DMS79 (cell line): ENCODE measurements at places on chromosomes 16 and 17.

DNA sequence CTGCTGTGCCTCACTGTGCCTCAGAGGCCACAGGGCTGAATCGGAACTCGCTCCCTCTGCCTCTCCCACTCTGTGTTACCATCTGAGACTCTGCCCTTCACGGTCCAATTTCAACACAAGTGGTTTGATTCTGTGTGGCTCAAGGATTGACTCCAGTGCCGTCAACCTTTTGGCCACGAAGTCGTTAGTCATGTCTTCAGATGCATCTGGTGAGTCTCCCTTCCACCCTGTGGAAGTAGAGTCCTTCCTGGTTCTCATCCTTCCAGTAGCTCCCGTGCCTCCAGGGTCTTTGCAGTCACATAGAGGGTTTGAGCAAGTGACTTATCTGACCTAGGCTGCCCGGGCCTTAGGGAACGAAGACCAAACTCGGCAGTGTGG is 51.2 kb downstream of the PGS1 start:
- no peak for DNase-seq

GRCh38 chr17:67759355-67760171 is 41.8 kb downstream of the NOL11 start:
- DNase-seq = no peak

DNA sequence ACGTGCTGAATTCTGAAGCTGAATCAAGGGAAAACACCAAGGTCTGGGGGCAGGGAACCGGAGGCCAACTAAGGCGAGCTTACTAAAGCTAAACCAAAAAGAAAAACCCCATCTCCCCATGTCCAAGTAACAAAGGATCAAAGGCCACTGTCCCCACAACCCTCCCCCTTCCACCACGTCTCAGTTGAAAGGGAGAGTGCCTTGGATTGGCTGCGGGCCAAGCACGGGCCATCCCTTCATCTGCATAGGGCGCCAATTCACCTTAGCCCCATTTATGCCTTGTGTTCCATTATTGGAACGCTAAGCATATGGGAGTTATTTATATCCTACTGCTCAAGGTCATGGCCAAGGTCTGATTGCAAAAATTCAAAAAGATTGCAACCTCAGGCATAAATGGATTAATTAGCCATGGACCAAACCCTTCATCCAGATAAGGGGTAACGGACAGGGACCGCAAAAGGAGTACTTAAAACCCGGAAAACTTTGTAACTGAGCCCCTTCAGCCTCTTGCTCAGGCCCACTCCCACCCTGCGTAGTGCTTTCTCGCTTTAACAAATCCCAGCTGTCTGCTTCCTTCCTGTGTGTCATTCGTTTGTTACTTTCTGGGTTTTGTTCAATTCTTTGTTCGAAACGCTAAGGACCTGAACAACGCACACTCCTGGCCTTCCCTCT is 740 bp upstream of the ATP6V0D1 start:
- no peak for DNase-seq

GRCh38 chr17:63816669-63817068 is 10.6 kb upstream of the PSMC5 start:
- DNase-seq = no peak

- no peak for DNase-seq
Observed at GRCh38 chr16:11235703-11235991, 20.4 kb downstream of the SOCS1 start.

- DNase-seq = no peak
Observed at GRCh38 chr17:35052241-35052610, 11.3 kb downstream of the RFFL start.

- DNase-seq = no peak
Observed at GRCh38 chr17:70128727-70129238, 40.5 kb upstream of the KCNJ2 start.

- DNase-seq = no peak
Observed at GRCh38 chr17:62925267-62925836, 40.7 kb upstream of the TANC2 start.

DNA sequence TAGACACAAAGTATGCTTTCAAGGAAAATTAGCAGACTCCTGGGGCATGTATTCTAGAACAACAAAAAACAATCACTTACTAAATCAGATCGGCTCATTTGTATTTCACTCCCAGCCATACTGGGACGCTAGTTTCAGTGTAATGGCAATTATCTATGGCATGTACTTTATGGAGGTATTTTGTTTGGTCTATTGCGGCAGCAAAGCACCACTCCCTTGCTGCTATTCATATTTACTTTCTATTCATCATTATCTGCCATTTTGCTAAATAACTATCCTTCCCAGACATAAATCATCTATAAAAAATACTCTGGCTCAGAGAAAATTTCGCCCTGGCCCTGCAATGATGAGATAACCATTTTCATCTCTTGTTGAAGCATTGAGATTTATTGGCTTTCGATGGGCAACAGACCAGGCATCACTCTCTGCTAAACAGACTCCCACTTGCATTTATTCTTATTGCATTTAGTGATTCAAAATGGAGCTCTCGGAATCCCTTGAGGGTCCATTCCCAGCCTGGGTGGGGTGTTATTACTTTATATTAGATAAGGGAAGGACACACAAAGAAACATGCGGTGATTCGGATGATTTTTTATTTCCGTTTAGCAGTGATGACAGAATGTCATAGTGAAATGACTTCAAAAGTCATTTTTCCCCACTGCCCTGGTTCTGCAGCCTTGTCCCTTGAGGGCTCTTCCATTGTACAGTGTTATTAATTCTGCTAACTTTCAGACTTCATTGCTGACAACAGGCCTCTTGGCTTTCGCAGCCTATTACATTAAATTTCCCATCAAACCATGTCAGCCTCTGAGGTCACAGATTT is 225.8 kb downstream of the IRX3 start:
- DNase-seq = no peak

DNA sequence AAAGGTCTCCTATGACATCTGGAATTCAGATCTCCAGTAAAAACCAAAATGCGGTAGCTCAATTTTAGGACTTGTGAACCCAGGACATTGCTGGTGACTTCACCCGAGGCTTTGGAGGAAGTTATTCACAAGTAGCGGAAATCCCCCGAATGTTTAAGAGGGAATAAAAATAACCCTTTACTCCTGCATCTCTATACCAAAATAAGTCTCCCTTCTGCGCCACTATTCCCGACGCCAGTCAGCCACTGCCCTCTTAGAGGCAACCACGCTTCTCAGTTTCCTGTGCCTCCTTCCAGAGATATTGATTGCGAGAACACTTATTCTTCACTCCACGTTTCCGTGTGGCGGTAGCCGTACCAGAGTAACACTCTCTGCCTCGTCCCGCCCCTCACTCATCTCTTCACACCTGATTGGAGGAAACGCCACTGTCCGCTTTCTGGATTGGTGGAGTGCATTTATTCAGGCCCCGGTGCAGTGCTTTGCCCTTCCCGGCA is 27.4 kb downstream of the EMP2 start:
- DNase-seq = no peak

DNA sequence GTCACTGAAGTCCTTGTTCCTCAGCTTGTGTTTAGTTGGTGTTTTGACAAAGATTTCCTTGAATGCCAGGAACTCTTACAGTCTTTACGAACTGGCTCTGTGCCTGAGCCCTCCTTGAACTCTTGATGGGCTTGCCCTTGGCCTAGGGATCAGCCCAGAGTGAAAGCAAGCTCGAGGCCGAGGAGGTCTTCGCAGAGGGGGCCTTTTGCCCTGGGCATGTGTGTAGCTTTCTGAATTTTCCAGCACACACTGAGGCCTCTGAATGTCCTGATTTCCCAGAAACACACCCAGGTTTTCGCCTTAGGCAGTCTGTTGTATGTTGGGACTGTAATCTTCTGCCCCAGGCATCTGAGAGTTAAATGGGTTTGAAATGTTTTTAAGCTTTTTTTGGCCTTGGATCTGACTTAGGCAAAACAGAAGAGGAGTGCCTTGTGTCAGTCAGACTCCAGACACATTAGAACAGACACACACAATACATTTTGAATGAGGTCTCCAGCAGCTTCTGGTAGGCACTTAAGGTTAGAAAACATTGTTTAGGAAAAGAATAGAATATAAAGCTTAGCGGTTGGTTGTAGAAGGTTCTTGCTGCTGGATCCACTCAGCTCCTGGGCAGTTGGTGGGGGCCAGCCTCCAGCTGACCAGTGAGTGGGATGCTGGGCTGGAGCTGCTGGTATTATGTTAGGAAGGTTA is 17.1 kb downstream of the FOXK2 start:
- no peak for DNase-seq

DNA sequence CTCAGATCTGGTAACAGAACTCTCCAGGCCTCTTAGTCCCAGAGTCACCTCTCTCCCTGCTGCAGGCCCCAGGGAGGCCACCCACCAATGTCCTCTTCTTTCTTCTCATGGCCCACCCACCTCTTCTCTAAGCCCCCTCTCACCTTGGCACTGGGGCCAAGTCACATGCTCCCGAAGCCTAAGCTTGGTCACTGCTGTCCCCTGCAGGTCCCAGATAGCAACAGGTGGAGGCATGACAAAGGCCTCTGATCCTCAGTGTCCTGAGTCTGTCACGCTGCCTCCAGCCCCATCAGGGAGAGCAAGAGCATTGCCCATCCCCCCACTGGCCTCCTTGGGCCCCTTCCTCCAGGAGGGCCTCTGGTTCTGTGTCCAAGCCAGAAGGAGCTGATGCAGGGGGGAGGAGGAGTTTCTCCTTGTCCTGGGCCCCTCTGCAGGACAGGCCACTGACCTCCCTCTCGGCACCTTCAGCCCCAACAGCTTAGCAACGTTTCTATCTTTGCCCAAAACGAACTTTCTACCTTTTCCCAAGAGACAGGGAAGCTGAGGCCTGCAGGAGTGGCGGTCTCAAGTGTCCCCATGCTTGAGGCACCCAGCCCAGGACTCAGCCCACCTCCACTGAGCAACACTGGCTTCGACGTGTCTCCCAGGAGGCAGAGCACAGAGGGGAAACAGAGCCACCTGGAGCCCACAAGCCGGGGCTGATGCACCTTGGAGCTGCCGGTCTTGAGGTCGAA is 8.6 kb downstream of the P2RX1 start:
- no peak for DNase-seq

GRCh38 chr17:67369676-67370075 is 3.3 kb upstream of the PSMD12 start:
- DNase-seq = no peak

- DNase-seq = peak; percentile 43
Observed at GRCh38 chr17:80030730-80031410, 4.8 kb downstream of the TBC1D16 start.

GRCh38 chr17:7262935-7263800 is 890 bp upstream of the CLDN7 start:
- DNase-seq = peak; percentile 52

GRCh38 chr17:20226814-20227482 is 217.8 kb downstream of the SPECC1 start:
- DNase-seq = no peak

- DNase-seq = no peak
Observed at GRCh38 chr16:69867784-69868560, 83.2 kb upstream of the CLEC18A start.

DNA sequence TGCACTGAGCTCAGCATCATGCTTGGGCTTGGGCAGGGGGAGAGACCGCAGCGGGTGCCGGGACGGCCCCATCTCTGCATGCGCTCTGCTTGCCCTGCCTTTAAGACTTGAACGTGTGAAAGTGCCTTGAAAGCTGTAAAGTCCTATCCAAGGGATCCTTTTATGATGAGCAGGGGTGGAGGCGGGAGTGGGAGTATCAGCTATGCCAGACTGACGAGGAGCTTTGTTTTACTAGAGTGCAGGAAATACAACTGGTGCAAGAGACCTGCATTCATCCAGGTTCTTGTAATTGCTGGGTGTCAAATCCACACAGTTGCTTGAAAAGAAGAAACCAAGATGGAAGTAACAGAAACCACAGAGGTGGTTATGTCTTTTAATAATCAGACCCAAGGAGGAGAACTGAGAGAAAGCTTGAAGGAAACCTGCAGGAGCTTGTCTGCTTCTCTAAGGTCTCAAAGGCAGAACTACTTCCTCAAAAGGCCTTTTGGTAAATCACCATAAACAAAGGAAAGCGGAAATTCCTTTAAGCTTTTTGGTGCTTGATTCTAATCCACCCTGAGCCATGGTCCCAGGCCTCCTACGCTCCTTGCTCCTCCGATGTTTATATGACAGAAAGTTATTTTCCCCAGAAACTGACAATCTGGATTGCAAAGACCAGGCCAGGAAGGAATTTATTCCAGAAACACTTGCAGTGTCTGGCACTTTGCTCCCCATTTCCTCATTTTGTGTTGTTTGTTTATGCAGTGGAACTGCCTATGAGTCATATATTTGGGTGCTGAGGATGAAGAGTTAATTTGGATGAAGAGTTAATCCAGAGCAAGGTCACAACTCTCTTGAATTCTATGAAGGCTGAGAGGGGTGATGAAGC is 51.3 kb upstream of the FBXO47 start:
- DNase-seq = no peak
